ENCODE measurements at places on chromosomes 6 and 20. TPM values are rescaled to one million over a fixed set of nuclear protein-coding genes. Genes with fewer than 3 reads are reported as not detected.

CFAP61 gene
- under 0.01 TPM for total RNA-seq

DNA sequence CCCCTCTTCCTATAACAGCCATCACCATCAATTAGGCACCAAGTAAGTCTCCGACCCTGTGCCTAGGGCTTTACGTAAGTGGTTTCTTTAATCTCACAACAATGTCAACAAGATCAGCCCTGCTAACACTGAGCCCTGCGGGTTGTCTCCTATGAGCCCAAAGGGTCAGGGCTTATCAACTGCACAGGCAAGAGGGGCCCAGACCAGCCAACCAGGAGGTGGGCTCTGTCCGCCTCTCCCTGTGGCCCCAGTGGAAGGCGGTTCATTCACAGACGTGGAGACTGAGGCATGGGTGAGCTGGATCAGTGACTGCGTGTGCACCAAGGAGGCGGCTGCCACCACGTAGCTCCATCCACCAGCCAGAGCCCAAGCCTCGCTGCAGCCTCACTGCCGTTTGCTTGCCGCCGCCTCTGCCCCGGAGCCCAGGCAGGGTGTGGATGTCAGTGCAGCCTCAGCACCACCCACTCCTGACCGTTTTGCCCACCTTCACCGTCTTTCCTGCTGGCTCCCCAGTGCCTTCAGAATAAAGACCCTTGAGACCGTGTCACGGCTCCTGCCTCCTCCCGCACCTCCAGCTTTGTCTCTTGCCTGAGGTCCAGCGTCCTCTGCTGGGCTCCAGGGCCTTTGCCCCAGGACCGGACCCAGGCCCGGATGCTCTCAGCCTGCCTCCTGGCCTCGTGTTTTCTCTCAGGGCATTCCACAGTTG, 78.7 kb downstream of the DLL1 start:
- DNase-seq = no peak

DNA sequence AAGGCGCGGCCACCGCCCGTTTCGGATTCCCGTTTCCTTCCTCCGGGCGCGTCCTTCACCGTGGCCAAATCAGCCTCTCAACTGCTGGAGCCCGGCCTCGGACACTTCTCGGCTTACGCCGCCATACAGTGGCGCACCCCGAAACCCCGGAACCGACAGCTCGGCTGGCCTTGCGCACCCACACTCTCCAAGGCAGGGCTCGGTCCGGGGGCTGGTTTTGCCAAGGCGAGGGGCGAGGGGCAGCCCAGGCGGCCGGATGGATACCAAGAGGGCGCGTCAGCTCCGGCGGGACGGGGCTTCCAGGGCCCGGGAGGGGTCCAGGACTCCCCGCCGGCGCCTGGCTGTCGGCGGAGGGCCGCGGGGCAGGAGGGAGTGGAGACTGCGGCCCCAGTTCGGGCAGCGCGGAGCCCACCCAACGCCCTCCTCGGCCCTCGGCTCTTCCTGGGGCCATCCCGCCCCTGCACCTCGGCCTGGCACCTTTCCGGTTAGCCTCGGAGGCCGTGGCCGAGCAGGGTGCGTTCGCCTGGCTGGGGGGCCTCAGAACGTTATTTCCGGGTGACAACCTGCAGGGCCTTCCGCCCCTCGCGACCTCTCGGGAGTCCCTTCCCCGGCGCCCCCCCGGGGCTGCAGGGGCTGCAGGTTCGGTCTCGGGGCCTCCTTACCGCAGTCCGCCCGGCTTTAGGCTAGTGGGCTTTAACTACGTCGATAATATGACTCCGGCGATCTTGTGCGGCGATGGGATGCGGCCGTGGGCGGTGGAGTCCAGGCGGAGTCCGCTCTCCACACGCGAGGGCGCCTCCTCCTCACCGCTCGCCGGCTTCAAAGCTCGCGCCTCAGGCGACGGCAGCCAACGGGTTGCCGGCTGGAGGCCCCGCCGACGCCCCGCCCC, 697 bp upstream of the CEP43 start:
- DNase-seq = no peak

DNA sequence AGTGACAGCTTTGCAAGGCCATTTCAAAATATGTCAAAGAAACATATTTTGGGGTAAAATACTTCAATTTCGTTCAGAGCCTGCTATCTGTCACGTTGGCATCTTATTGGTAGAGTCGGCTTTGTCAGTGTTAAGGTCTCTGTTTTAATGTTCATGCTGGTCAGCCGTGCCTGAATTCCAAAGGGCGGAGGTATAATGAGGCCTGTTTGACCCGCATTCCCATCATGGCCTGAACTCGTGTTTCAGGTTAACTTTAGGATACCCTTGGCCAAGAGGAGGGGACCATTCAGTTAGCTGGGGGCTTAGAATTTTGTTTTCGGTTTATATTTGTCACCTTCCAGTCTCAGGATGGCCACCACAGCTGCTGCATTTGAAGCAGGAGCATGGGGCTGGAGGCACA, 236.4 kb downstream of the NFATC2 start:
- no peak for DNase-seq

DNA sequence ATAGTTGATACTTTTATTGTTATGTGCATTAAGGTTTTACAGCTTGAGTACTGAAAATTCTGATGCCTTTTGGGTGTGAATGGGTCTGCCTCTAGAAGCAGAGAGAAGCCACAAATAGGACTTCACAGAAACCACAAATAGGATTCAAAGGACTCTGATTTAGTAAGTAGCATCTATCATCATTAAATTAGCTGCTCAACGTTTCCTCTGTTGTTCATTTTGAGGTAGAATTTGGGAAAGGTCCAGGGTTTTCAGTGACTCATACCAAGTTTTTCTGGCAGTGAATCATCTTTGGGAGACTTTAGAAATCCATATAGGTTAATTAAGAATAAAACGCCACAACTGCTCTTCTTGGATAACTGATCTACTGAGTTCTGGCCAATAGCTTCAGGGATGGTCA, 105.1 kb downstream of the PHF3 start:
- DNase-seq = peak; percentile 78

DNA sequence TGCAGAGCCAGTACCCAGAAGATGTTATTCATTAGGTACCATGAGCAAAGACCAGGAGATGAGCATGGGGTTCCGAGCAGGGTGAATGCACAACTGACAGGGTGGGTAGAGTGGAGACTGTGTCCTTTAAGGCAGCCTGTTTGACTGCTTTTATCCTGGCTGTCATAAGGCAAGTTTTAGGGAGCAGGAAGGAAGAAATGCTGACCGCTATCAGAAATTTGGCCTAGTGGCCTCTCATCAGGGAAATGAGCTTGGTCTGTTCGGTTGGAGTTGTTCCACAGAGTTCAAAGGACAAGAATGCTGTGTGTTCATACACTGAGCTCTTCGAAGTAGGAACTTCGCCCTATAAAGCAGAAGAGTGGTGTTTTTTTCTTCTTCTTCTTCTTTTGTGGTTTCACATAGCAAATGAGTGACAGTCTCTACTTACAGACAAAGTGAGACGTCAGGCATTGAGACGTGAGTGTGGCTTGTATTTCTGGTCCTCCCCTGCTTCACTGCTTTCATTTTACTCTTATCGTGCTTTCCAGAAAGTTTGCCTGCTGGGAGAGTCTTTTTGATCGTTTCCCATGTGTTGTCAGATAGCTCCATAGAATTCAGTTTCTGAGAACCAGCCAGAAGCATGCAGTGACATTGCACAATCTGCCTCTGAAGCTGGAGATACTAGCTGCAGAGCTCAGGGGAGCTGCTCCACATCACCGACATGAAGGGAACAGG, at the start of gene CASS4:
CASS4 (plus strand) TSS at position 502 of the 714 bp plus-strand sequence; CDS start at position 701, 199 bp downstream.
- DNase-seq = peak; percentile 89

CST5 gene
- total RNA-seq = not detected

GRCh38 chr6:82365016-82365795, 1.6 kb downstream of the TPBG start:
- peak; percentile 35 for DNase-seq

MYO6 gene
- total RNA-seq = 6.8 TPM

MMUT gene
- total RNA-seq = 15.3 TPM

SIM1 gene
- not detected for total RNA-seq

FAM217A gene
- total RNA-seq = not detected

DNA sequence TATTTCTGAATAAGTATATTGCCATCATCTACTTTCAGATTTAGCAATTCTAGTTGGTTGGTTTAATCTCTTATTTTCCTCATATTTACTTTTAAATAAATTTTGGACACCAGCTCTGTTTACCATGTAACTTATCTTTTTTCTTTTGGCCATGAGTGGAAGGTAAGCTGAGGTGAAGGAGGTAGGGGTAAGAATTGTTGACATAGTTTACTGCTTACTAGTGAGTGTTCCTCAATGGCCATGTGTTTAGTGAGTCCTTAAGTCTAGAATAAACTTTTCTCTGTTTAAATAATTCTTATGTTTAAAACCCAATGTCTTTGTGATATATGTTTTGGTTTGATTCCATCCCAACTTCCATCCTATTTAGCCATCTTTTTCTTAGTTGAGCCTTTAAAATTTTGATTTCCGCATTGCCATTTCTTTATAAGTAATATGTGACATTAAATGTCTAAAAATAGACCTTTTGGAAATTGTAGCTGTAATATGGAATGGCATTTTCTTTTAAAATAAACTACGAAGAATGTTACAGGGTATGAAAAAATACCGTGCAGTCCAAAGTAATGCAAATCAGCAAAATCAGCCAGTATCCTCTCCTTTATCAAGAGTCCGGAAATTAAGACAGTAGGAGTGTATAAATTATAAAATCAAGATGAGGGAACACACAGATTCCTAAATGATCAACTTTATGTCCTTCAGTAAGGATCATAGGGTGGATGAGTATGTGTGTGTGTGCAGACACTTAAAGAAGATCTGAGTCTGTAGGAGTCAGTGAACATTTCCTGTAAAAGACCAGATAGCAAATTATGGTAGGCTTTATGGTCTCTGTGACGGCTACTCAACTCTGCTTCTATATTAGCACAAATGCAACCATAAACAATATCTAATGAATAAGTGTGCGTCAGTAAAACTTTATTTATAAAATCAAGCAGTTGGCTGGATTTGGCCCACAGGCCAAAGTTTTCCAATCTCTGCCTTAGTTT, 10.3 kb downstream of the STXBP5 start:
- DNase-seq = peak; percentile 19

DNA sequence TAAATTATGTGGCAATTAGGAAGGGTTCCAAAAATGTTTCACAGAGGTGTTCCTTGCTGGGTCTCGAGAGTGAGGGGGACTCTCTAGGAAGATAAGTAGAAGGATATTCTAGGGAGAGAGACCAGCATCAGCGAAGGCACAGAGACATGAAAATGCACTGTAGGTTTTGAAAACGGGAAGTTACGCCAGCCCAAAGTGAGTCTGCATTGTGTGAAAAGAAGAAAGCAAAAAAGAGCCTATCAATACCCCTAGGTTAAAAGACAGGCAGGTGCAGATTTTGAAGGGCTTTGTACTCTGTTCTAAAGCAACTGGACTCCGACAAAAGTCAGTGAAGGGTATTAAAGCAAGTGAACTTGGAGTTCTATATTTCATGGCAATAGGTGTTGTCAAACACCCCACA, 25.7 kb upstream of the MRAP2 start:
- DNase-seq = no peak

DNA sequence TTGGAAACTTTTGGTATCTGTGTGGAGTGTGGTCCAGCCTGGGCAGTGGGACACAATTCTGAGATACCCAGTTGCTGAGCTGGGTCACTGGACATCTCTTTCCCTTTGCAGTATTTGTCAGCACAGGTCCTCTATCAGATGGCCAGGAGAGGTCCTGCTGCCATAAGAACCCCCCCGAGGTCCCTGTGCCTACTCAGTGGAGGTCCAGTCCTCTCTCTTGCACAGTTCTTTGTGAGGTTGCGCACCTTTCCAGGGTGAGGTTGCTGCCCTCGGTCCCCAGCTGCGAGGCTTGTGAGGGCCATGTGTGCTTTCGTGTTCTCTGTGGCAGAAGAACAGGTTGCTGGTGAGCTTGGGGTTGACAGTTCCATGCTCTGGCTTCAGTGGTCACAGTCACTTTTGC, 320.6 kb downstream of the QKI start:
- no peak for DNase-seq

GRCh38 chr20:1844325-1845162, 50.7 kb upstream of the SIRPA start:
- DNase-seq = peak; percentile 92

- no peak for DNase-seq
These were observed 24.8 kb downstream of the MAFB start for GRCh38 chr20:40663991-40664880.

- DNase-seq = no peak
These were observed 16.2 kb downstream of the FRS3 start for GRCh38 chr6:41763470-41763869.

DNA sequence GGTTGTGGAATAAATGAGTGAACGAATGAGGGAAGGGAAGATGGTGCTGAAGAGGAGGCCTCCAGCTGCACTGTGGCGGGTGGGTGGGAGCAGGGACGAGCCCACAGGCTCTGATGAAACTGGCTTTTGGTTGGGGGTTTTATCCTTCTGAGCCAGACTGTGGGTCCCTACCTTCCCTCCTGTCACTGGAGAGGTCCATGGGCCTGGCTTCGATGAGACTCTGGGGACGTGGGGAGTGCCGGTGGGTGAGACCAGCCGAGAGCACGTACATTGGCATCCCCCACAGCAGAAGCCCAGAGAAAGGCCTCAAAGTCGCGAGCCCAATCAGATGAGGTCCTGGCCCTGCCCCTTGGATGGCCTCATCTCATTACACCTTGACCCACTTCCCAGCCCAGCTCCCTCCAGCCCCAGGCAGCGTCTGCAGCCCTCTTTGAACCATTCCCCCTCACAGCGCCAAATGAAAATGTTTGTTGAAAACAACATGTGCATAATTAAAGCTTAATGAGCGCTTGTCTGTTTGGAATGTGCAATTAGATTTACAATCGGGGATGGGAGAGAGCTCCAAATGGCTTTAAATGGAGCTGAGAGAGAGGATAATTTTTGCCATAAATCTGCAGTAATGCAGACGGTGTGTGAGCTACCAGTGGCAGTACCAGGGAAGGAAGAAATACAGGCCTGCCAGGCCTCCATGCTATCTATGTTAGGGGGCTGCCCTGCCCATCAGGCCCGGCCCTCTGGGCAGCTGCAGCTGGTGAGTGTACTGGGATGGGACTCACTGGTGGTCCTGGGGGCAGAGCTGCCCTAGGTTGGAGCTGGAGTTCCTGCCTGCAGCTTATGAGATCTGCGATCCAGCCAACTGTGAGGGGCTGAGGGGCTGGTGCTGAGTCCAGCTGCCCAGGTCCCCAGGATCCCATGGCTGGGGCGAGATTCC, 47.2 kb downstream of the TOX2 start:
- no peak for DNase-seq

GRCh38 chr6:17919496-17919895, 67.9 kb downstream of the KIF13A start:
- no peak for DNase-seq
